Esophagus muscularis mucosa (tissue), 4 donors: ENCODE measurements at places on chromosomes 11 and 22. TPM values are rescaled to one million over a fixed set of nuclear protein-coding genes. Genes with fewer than 3 reads are reported as not detected.
A peak's percentile ranks its signal among the peaks of the same experiment; 100 is the strongest.

DNA sequence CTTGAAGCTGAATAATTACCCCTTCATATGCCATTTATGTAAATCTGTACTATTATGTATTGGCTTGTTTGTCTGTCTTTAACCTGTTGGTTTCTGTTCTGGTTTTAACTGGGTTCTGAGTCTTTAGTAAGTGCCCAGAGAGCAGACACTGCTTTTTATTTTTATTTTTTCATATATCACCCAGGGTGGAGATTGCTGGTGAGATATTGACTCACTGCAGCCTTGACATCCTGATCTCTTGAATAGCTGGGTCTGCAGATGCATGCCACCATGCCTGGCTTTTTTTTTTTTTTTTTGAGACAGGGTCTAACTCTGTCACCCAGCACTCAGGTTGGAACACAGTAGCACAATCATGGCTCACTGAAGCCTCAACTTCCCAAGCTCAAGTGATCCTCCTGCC is 19.4 kb downstream of the GRAMD1B start:
- H3K4me3 ChIP-seq: no peak overlapping the region
- H3K27me3 ChIP-seq: no peaks in the 10 kb centered on the region
- no peaks in the 10 kb centered on the region for H3K36me3 ChIP-seq
- DNase-seq: no peak
- H3K27ac ChIP-seq: no peak overlapping the region

DNA sequence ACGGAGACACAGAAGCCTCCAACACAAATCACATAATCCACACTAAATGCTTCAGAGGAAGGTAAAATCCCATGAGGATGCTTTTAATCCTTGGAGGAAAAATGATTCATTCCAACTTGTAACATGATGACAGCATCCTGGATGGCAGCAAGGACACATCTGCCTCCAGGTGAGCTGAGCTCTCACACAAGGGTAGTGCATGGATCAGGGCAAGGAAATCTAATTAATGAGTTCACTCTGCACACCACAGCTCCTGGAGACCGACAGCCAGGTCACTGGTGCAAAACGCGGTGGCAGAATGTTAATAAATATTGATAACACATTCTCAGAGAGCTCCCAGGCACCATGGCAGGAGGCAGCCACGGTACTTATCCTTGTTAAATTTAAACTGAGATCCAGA is 40.3 kb upstream of the CYP2D6 start:
- H3K27ac ChIP-seq: no peak overlapping the region
- no peaks in the 10 kb centered on the region for H3K27me3 ChIP-seq
- no peak for DNase-seq
- peaks cover 14% of the 10 kb centered on the region for H3K36me3 ChIP-seq

- peak within 1 kb of the TSS; percentile 75 for H3K27ac ChIP-seq
- DNase-seq: peak; percentile 98
- H3K27me3 ChIP-seq: peaks cover 4% of the 10 kb centered on the region
- H3K36me3 ChIP-seq: peaks cover 34% of the 10 kb centered on the region
Observed at GRCh38 chr11:43880640-43881159, at the start of gene ALKBH3. Gene ALKBH3 (plus strand): TSS chr11:43880831. CDS start chr11:43882653, 1,822 bp downstream.

OR4A16 gene
- total RNA-seq: not detected

LRRC10B gene
- total RNA-seq: 2.2 TPM

CYB5R2 gene
- total RNA-seq: 4.2 TPM

DNA sequence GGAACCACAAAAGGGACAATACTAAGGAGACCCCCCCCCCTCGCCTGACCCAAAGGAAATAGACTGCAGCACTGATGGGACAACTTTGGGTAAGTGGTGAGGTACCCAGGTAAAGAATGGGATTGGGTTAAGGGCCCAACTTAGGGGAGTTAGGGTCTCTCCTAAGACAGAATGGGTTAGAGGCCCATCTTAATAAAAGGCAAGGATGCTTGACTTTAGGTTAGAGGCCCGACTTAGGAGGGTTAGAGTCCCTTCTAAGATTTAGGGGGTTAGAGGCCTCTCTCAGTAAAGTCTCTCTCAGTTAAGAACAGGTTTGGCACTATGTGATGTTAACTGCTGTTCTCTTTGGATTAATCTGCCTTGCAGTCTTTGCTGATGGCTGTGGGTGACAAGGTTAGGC is 41.0 kb upstream of the DBX1 start:
- DNase-seq: peak; percentile 74
- H3K4me3 ChIP-seq: no peak overlapping the region
- H3K27me3 ChIP-seq: no peaks in the 10 kb centered on the region
- H3K27ac ChIP-seq: no peak overlapping the region
- no peaks in the 10 kb centered on the region for H3K4me1 ChIP-seq

GRCh38 chr22:23110190-23110921 is 31.4 kb downstream of the RSPH14 start:
- no peaks in the 10 kb centered on the region for H3K27me3 ChIP-seq
- H3K4me1 ChIP-seq: peaks cover 15% of the 10 kb centered on the region
- DNase-seq: no peak
- no peak overlapping the region for H3K27ac ChIP-seq
- H3K36me3 ChIP-seq: no peaks in the 10 kb centered on the region

VPREB1 gene
- total RNA-seq: not detected
